ENCODE measurements at places on chromosomes 6 and 20.

GRCh38 chr6:7138921-7139358 lies 31.2 kb downstream of the RREB1 start:
- no peak for DNase-seq

GRCh38 chr20:53216478-53216855 lies 244.3 kb downstream of the TSHZ2 start:
- no peak for DNase-seq

- no peak for DNase-seq
Measured at GRCh38 chr6:4018924-4019236, 60.1 kb downstream of the FAM217A start.

DNA sequence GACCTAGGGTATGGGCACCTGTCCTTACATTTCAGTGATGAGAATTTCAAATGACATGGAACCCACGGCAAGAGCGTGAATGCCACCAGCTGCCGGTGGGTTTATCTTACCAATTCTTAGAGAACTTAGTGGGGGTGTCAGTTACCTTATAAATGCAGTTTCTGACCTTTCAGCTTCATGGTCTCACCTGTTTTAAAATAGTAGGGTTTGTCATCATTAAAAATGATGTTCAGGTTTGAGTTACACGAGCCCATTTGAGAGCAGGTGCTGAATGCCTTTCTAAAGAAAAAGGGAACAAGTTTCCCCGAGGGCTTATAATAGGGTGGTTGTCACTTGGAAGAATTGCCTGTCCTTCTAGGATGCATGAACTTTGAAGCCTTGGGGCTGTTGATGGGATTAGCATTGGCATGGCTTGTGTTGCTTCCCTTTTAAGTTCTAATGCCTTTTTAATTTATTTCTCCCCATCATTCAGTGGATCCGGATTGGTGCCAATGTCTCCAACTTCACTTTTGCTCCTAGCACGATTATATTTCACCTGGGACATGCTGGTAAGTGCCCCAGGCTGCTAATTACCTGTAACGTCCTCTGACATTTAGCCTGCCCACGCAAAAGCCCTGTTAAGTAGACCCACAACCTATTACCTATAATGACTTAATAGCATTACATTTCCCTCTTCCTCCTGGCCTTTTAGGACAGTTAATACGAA lies 27.9 kb downstream of the GHRH start:
- no peak for DNase-seq

- DNase-seq: no peak
Measured at GRCh38 chr6:36349240-36349639, 12.6 kb upstream of the BNIP5 start.

DNA sequence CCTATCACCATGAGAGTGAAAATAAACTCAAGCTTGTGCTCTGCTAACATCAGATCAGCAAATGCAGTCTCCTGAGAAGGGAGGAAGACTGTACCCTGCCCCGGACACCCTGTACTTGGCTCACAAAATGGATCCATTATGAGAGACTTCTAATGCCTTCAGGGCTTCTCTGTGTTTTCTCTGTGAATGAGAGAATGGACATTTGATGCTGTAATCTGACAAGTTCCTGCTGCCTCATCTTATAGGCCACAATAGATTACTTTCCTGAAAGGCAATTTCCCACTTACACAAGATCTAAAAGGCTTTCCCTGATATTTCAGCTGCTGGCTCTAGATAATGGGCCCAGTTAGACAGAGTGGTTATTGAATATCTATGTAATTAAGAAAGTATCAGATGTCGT lies 117.2 kb downstream of the OTOR start:
- no peak for DNase-seq

DNA sequence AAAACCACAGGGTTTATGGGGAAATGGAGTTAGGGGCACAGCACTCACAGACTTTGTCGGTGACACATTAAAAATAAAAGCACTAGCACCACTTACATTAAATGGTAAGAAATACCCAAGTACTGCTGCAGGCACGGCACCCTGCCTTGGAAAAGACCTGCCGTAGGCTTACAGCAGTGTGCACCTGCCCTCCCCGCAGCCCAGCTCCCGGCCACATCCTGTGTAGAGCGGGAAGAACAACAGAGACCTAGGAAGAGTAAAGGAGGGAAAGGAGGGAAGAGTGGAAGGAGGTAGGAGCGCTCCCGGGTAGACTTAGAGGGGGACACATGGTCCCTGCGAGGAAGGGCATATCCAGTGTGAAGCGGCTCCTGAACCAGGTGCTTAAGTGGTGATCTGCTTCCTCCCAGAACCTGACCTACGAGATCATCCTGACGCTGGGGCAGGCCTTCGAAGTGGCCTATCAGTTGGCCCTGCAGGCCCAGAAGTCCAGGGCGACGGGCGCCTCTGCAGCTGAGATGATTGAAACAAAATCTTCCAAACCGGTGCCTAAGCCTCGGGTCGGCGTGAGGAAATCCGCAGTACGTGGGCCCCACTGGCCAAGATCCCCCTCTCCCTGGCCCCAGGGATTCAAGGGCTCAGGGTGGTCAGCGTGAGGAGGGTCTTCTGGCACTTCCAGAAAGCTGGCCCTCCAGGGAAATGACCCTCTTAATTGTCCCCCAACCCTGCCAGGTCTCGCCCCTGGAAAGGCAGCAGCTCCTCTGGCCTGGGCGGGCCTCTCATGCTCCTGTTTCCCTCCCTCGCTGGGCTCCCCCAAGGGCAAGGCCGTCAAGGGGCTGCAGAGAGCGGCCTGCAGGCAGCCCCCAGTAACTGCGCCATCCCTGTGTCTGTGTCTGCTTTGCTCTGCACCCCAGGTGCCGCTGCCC lies 55.5 kb downstream of the TCP11 start:
- DNase-seq: no peak

GRCh38 chr20:19453410-19453809 lies 241.0 kb downstream of the SLC24A3 start:
- DNase-seq: no peak

Data from stimulated activated CD4-positive, alpha-beta T cell treated with anti-CD3 and anti-CD28 coated beads, Interleukin-1b, Interleukin-23, amount 100 ng/mL, for 1 hour (primary cell).